ENCODE measurements at places on chromosomes 3 and 15. TPM values are rescaled to one million over a fixed set of nuclear protein-coding genes. Genes with fewer than 3 reads are reported as not detected.

DNA sequence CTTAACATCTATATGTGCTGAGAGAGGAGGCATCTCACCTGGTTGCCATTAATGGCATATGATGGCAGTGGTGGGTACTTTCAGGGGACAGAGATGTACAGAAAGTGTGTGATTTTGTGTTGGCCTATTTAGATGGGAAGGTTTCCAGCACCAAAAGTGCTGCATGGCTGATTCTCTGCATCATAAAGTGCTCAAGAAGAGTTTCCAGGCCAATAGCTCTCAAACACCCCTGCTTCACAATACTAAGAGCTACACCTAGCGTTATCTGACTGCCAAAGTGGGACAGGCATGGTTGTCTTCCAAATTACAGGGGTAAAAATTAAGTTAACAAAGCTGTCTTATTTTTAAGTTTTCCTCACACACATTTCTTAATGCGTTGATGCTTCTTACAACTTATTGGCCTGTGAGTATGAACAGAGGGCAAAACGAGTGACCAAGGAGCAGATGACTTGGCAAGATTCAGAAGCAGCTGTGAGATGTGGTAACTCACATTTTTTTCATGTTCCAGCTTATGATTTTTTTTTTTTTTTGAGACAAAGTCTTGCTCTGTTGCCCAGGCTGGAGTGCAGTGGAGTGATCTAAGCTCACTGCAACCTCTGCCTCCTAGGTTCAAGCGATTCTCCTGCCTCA lies 41.4 kb upstream of the VEPH1 start:
- peaks cover 2% of the 10 kb centered on the region for H3K27me3 ChIP-seq
- no peaks in the 10 kb centered on the region for H3K4me1 ChIP-seq
- no peak for DNase-seq
- H3K36me3 ChIP-seq, result no peaks in the 10 kb centered on the region

The CADPS gene
- not detected for total RNA-seq

DNA sequence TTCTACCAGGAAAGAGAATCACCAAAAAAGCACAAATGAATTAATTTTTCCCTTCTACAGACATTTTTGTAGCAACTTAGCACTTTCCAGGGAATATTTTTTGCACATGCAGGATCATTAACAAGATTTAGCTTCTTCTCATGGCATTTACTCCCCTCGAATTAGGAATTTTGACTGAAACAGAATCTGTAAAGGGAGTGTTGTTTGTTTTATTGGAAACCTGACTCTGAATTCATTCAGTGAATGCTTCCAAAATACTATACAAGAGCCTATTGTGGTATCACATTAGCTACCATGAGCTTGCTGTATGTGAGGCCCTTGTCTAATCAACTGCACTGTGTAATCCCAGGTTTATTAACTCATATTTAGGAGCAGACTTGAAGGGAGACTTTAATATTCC lies 130.4 kb upstream of the ATP10A start:
- no peak overlapping the region for H3K4me3 ChIP-seq
- H3K4me1 ChIP-seq, result no peaks in the 10 kb centered on the region
- no peak overlapping the region for H3K27ac ChIP-seq
- H3K27me3 ChIP-seq, result peaks cover 5% of the 10 kb centered on the region
- DNase-seq, result no peak

- H3K27ac ChIP-seq, result no peak overlapping the region
- no peaks in the 10 kb centered on the region for H3K36me3 ChIP-seq
- no peaks in the 10 kb centered on the region for H3K4me1 ChIP-seq
- no peak for DNase-seq
- no peak overlapping the region for H3K4me3 ChIP-seq
These were observed 12.7 kb downstream of the C3orf22 start for GRCh38 chr3:126546013-126546412.

DNA sequence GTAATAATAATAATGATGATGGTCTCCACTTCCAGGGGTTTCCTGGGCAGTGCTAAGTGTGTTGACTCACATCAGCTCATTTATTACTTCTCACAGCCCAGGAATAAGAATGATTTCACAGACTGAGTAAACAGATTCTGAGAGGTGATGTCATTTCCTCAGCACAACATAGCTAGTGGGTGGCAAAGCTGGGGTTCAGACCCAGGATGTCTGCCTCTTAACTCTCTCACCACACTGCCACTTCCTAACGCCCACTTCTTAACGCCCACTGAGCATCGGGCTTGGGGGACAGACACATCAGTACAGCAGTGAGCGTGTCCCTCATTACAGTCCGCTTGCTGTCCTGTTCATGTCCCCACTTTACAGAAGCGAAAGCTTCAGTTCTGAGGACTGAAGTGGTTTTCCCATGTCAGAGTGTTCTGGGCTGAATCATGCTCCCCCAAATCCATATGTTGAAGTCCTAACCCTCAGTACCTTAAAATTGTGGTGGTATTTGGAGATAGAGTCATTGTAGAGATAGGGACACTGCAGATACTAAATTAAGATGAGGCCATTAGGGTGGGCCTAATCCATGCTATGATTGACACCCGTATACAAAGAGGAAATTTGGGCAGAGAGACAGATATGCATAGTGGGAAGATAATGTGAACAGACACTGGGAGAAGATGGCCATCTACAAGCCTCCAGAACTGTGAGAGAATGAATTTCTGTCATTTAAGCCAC lies 68.0 kb downstream of the ATP2B2 start:
- H3K4me1 ChIP-seq, result peaks cover 30% of the 10 kb centered on the region
- peak overlapping the region; percentile 84 for H3K27ac ChIP-seq
- DNase-seq, result peak; percentile 84
- no peaks in the 10 kb centered on the region for H3K36me3 ChIP-seq
- H3K4me3 ChIP-seq, result peak overlapping the region; percentile 9

Data from activated CD8-positive, alpha-beta T cell treated with anti-CD3 and anti-CD28 coated beads, Interleukin-2, amount 10 ng/mL, durations not matched to agents 7 days and 5 days (primary cell).